ENCODE measurements at places on chromosomes 16 and 17.

DNA sequence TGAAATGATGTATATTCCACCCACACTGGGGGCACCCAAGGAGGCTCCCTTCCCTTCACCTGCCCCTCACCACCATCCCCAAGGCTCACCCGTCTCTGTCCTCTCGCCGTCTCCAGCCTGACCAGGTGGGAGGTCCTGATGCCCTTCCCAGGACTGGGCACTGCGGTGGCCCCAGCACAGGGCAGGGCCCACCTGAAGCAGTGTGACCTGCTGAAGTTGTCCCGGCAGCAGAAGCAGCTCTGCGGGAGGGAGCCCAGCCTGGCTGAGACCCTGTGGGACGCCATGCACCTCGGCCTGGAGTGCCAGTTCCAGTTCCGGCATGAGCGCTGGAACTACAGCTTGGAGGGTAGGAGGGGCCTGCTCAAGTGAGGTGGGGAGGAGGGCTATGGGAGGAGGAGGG is 9.9 kb downstream of the PPY start:
- DNase-seq = no peak

- DNase-seq = no peak
These were observed 20.9 kb downstream of the IRX3 start for GRCh38 chr16:54265575-54266107.

GRCh38 chr17:17159571-17159970 is 46.6 kb downstream of the PLD6 start:
- no peak for DNase-seq

GRCh38 chr17:37543637-37544052 is 54.0 kb downstream of the DUSP14 start:
- no peak for DNase-seq

DNA sequence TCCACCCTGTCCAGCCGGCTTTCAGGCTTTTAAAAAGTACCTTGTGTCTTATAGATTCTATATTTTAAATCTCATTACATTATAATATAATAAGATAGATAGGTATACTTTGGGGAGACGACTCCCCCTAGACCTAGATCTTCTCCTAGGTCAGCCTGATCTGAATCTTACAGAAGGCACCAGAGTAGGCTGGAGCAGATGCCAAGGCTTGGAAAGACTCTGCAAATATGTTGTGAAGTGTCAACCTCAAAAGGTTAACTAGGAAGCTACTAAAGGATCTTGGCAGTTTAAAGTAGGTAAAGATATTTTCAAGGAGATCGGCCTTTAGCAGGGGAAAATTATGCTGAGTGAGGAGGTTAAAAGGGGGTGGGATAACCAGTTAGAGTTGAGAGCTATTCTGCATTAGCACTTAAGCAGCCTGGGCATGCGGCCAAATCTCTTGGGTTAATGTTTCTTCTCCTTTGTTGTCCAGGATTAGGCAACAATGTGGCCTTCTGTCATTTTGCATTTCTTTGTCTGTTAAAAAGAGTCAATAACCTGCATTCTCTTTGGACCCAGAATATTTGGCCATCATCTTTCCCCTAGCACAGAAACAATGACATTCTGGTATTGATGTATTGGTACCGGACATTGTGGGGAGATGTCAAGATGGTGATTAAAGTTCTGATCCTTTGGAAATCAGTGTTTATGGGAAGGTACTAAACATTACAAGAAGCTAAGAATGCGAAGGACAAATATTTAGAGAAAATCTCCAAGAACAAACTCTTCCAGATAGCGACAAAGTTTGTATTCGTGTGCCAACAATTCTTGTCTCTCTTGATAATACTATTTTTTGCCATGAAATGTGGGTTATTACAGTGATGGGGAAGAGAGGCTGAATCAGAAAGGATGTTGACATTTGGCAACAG is 51.2 kb upstream of the DHX40 start:
- no peak for DNase-seq

GRCh38 chr16:920717-921116 is 50.1 kb downstream of the LMF1 start:
- no peak for DNase-seq

DNA sequence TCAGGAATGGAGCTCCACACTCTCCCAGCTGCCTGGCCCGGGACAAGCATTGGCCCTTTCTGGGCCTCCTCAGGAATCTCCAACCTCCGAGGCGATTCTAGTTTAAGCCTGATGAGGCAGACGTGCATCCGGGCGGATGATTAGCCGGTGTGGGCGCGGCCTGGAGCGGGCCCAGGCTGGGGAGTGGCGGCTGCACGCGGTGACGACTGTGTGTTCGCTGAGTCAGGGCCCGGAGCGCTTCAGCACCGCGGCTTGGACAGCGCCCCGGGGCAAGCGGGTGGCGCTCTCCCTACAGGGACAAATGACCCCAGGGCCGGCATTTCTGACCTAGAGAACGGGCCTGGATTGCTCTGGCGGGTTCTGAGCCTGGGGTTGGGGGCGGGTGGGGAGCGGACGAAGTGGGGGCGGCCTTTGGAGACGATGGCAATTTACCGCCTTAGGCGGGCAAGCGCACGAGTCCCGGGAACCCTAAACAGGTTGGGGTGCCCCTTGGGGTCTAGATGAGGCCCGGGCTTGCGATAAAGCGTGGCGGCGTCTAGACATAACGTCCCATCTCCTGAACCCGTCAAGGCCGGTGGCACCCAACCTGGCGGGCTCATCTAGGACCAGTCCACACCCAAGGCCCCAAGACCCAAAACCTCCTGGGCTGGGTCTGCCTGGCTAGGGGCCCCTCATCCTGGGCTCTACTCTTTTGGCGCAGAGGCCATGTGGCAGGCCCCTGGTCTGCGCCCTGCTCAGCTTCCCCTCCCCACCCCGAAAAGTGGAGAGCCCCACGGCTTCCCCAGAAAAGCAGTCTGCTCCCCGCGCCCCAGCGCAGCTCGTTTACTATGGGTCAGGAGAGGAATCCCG is 22.3 kb upstream of the ZNHIT3 start:
- DNase-seq = no peak

DNA sequence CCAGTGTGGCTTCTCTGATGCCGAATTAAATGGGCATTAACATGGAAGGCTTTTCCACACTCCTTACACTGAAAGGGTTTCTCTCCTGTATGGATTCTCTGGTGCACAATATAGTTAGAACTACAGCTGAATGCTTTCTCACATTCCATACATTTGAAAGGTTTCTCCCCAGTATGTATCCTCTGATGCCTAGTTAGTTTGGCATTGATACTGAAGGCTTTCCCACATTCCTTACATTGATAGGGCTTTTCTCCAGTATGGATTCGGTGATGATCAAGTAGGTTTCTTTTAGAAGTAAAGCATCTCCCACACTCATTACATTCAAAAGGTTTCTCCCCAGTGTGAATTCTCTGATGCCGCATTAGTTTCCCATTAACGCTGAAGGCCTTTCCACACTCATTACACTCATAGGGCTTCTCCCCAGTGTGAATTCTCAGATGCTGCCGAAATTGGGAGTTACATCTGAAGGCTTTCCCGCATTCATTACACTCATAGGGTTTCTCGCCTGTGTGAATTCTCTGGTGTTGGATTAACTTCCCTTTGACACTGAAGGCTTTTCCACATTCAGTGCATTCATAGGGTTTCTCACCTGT is 6.5 kb upstream of the TLE7 start:
- no peak for DNase-seq

DNA sequence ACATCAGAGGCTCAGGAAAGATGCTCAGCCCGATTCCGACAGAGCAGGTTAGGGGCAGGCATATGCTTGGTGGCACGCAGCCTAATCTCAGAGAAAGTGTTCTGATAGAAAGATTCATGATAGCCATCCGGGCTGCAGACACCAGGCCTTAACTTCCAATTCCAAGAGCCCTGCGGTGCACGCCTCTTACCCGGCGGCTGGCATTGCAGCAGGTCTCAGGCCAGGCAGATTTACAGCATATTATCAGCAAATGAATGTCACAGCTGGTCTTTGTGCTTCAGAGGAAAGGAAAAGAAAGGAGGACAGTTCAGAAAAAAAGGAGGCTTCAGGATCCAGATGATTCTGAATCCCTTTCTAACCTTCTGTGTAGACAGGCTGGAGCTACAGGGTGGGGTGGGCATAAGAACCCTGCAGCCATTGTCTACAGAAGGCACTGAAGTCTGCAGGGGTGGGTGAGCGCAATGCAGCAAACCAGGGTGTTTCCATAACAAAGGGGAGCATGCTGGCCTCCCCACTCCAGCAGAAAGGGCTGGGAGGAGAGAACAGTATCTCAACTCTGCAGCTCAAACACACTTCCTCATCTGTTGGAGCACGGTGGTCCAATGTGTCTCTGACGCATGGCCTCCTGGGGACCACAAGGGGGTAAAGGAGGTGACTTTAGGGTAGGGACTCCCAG is 277.4 kb upstream of the XYLT1 start:
- no peak for DNase-seq

- no peak for DNase-seq
These were observed 216.3 kb downstream of the SPECC1 start for GRCh38 chr17:20225162-20226115.

- no peak for DNase-seq
These were observed 10.2 kb downstream of the TRARG1 start for GRCh38 chr17:1289695-1290094.

DNA sequence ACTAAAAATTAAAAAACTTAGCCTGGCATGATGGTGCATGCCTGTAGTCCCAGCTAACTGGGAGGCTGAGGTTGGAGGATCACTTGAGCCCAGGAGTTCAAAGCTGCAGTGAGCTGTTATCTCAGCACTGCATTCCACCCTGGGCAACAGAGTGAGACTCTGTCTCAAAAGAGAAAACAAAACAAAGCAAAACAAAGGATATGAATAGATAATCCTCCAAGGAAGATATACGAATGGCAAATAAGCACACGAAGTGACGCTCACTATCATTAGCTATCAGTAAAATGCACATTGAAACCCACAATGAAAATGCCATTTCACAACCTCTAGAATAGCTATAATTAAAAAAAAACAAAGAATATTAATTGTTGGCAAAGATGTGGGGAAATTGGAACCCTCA is 386.2 kb upstream of the CCL2 start:
- no peak for DNase-seq

DNA sequence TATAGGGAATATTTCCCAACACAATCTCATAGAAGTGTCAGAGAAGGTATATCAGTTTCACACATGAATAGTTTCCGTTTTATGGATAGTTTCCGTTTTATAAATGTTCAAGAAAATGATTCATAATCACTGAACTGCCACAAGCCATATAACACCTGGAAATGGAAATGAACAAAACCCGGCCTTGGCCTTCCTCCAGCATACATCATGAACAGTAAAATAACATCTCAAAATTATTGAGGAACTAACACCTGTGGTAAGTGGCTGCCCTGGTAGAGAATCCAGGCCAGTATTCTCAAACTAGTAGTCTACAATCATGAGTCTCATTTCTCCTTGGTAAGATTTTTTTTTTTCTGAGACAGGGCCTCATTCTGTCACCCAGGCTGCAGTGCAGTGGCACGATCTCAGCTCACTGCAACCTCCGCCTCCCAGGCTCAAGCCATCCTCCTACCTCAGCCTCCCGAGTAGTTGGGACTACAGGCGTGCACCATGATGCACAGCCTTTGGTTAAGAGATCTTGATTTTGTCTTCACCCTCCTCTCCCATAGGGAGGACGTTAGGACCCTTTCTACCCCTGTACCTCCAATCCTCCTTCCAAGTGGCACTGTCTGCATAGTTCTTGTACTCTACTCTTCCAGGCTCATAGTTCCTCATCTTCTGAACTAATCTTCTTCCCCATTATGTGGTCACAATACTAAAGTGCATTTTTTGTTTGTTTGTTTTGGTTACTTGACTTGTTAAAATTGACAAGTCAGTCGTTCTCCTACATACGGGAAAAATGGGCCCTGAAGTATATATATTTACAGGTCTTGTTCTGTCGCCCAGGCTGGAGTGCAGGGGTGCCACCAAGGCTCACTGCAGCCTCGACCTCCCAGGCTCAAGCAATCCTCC is 15.0 kb upstream of the RGS9 start:
- DNase-seq = no peak

DNA sequence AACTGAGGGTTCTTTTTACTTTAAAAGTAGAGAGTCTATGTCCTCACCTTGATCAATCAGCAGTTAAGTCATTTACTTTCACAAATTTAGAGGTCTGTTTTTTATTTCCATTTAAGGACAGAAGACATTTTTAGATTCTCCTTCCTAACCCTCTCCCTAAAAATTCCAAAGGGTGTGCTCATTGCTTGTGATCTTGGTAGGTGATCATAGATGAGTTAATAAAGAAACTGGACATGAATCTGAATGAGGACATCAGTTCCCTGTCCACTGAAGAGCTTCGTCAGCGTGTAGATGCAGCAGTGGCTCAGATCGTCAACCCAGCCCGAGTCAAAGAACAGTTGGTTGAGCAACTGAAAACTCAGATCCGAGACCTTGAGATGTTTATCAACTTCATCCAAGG is 8.8 kb downstream of the RUNDC1 start:
- DNase-seq = no peak

- no peak for DNase-seq
These were observed 12.9 kb downstream of the COL1A1 start for GRCh38 chr17:50188531-50188920.

DNA sequence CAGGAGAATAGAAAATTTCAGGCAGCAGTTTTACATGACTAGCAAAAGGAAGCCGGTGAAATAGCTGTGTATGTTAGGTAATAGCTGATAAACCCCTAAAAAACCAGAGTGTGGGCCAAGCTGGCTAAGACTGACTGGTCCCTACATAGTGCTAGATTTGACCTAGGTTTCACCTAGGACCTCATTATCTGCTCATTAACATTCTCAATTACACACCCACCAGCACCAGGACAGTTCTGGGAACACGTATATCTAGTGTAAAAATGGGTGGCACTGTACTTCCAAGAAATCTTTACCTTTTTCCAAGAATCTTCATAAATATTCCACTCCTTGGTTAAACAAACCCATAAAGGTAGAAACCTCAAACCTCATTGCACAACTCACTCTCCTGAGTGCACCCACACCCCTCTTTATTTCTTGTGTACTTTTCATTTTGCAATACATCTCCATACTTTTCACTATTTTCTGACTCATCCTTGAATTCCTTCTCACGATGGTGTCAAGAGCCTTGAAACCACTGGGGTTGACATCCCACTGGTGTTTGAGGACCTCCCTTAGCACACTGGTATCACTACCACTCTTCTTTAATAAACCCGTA is 262.7 kb upstream of the KCNJ16 start:
- DNase-seq = no peak

Data from T-helper 22 cell (primary cell).